ENCODE measurements at places on chromosomes 5 and 9.
A peak's percentile ranks its signal among the peaks of the same experiment; 100 is the strongest.

- DNase-seq: no peak
Measured at GRCh38 chr5:178429156-178429468, 161.1 kb downstream of the COL23A1 start.

- DNase-seq: peak; percentile 24
Measured at GRCh38 chr5:110105692-110106091, 416.0 kb downstream of the MAN2A1 start.

GRCh38 chr9:136686794-136687711, at the start of gene AGPAT2:
Gene AGPAT2 (minus strand): TSS chr9:136687457. CDS start chr9:136687357, 100 bp downstream.
- peak; percentile 90 for DNase-seq

DNA sequence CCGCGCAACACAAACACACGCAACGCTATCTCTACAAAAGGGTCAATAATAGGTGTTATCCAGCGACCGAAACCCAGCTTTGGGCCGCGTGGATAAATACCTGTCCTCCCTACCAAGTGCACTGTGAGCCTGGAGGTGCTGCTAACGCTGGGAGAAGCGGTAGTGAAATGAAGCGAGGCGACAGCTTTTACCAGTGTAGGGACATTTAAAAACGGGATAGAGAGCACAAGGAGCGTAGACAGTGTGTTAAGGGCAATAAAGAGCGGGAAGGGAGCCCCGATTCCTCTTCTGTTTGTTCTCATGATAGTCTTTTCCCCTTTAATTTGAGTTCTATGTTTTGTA, 421 bp upstream of the DEPDC1B start:
- DNase-seq: peak; percentile 56

DNA sequence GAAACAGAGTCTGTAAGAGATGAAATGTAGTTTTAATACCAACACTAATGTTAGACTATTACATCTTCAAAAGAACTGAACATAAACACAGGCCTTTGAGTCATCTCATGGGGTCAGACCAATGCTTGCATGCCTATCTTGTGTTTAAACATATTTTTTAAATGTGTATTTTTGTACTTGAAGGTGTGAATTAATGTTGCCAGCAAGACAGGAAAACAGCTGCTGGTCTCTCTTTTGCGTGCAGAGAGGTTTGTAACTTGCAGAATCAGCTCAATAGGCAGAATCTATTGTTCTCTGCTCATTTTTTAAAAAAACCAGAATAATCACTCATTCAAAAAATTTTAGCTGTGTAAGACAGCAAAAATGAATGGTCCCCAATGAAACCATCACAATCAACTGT, 180.2 kb downstream of the ALDH1A1 start:
- DNase-seq: no peak

- no peak for DNase-seq
Measured at GRCh38 chr5:86977190-86977589, 290.5 kb upstream of the RASA1 start.

GRCh38 chr9:129513282-129513681, 107.6 kb downstream of the C9orf50 start:
- no peak for DNase-seq

- no peak for DNase-seq
Measured at GRCh38 chr5:64972591-64972990, 203.9 kb downstream of the CWC27 start.
